ENCODE measurements at places on chromosomes 2 and 18. TPM values are rescaled to one million over a fixed set of nuclear protein-coding genes. Genes with fewer than 3 reads are reported as not detected.

LGALSL gene
- 0.40 TPM for polyA plus RNA-seq

OSGEPL1 gene
- polyA plus RNA-seq, result 8.3 TPM

CABYR gene
- polyA plus RNA-seq, result 4.2 TPM

MYO7B gene
- 68.2 TPM for polyA plus RNA-seq

NT5DC4 gene
- polyA plus RNA-seq, result not detected

INO80D gene
- polyA plus RNA-seq, result 6.3 TPM

RAB17 gene
- polyA plus RNA-seq, result not detected

ITPRIPL1 gene
- 1.8 TPM for polyA plus RNA-seq

CNDP1 gene
- 0.12 TPM for polyA plus RNA-seq

TUBA4A gene
- 338 TPM for polyA plus RNA-seq
